Cerebellar nuclear complex (tissue), 1 donor: ENCODE measurements at places on chromosomes 6 and 20.

- no peak for DNase-seq
Observed at GRCh38 chr6:40788661-40789655, 201.8 kb upstream of the LRFN2 start.

GRCh38 chr6:15284743-15285142 lies 38.9 kb downstream of the JARID2 start:
- no peak for DNase-seq

DNA sequence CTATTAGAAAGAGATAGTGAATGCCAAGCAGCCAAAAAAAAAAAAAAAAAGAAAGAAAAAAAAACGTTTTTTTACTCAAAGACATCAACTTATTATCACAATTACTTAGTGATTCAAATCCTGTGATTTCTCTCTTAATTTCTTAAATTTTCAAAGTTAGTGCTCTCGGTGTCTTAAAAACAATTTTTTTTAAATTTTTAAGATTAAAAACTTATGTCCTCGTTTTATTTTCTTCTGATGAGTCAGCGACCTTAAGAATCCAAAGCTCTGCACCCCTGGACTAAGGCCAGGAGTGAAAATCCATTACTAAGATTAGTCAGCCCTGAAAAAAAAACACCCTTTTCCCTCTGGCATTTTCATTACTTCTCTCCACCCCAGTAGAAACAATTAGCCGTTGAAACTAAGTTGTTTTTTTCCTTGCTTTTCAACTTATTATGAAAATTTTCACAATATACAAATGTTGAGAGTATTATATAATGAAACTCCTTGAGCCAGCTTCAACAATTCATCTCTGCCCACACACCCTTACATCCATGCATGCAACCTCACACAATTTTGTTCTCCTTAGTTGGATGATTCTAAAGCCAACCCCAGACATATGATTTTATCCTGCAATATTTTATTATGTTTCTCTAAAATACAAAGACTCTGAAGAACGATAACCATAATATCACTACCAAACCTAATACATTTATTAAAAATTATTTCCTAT lies 85.6 kb upstream of the CARMIL1 start:
- no peak for DNase-seq

- no peak for DNase-seq
Observed at GRCh38 chr20:63969838-63970713, at the start of gene ZNF512B. TSS of gene ZNF512B (minus strand) at chr20:63969930. CDS start at chr20:63967950, 1,980 bp downstream.

DNA sequence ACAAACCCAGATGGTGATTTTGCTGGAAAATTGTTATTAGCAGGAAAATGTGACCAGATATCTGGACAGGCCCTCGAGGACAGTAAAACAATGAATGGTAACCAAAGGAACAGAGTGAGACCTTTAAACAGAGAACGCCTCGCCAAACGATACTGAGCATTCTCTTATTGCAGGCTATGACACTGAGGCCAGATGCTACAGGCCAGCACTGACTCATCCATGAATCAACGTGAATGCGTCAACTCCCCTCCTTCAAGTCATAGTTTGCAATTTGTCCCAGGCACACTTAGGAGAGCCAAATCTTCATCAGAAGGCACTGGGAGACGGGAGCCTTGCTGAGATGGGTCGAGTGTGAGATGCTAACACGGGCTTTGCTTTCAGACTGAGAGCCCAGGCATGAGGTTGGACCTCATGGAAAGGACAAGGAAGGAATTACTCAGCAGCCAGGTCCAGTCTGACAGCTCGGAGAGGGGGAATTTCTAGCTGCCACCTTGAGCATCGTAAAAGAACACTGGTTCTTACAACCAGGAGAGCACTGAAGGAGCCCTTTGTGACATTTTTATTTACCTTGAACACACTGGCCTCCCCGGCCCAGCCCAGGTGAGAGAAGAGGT lies 60.7 kb downstream of the BMP7 start:
- no peak for DNase-seq

GRCh38 chr6:85684133-85684808 lies 41.6 kb upstream of the SYNCRIP start:
- no peak for DNase-seq

DNA sequence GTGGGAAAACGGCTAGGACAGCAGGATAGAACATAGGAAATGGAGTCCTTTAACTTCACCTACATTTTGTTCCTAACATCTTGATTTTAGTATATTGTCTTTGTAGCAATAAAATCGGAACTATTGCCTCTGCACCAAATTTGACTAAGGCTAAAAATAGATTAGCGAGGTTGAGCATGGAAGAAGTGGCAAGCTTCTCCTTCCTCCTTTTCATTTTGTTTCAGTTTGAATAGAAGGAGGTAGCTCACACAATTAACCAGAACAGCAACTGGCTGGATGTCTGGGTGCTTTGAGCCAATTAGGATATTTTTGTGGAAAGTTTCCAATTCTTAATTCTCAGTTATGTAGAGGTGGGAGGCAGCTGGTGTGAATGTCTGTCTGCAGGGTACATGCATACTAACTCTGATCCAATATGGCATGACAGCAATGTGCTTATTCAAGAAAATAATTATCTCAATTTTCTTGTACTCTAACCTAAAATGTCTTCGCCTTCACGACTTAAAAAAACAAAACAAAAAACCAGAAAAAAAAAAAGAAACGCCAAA lies 3.1 kb upstream of the HECA start:
- no peak for DNase-seq

- DNase-seq, result no peak
Observed at GRCh38 chr6:53441035-53441493, 92.3 kb upstream of the ELOVL5 start.

DNA sequence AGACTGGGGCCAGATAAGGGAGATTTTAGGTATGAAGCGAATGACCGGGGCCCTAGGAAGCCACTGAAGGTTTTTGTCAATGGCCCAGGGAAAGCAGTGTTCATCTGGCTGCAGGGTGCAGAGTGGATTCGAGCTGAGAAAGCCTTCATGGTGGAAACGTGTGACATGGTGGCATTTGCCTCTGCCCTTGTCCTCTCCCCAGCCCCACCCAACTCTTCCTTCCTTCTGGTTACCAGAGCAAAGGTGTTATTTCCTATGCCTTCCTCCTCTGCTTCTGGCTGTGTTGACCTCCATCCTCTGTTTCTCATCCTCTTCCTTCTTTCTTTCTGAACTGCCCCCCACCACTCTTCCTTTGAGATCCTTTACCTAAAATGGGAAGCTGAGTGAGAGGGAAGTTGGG lies 195.1 kb upstream of the SUPT3H start:
- DNase-seq, result no peak

DNA sequence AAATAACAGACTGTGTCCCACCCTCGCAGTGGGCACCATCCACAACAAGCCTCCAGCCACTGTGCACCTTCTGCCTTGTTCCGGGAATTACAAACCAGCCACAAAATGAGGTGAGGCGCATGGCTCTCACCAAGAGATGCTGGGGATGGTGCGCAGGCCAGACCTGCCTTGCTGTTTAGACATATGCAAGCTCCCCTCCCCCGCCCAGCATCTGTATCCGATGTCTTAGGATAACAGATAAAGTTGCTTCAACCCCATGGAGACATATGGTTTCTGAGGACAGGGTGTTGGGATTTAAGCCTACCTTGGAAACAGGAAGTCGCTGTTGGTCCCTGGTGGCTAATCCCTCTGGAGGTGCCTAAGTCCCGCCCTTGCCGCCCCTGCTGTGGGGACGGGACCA lies 50.4 kb upstream of the MPC1 start:
- no peak for DNase-seq

DNA sequence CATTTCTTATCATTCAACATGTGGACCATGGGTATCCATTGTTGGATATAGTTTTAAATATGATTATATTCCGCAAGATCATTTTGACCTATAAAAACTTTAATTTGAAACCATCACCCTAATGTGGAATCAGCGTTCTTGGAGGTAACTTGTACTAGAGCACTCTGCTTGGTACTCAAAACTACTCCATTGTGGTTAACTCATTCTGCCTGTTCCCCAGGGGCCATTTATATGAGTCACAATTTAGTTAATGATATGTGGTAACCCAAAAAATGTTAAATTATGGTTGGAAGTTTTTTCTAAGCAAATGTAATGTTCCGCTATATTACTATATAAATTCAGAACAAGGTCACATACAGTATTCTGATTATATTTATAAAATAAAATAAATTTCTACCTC lies 109.3 kb downstream of the TRDN start:
- DNase-seq, result no peak

DNA sequence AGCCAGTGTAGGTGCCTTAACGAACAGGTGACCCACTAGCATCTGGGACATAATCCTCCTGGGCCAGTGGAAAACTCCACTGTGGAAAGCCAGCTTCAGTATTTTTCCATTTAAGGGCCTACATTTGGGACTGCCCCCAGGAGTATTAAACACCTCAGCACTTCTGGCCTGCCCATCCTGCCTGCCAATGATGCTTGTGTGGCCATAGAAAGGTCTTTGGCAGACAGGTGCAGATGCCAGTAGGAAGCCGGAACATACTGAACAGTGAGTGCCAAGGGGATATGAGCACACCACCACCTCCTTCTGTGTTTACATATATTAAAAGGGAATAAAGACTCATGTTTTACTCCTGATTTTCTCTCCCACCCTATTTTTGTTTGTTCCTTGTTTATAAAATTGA lies 19.9 kb downstream of the MCM8 start:
- peak; percentile 82 for DNase-seq

DNA sequence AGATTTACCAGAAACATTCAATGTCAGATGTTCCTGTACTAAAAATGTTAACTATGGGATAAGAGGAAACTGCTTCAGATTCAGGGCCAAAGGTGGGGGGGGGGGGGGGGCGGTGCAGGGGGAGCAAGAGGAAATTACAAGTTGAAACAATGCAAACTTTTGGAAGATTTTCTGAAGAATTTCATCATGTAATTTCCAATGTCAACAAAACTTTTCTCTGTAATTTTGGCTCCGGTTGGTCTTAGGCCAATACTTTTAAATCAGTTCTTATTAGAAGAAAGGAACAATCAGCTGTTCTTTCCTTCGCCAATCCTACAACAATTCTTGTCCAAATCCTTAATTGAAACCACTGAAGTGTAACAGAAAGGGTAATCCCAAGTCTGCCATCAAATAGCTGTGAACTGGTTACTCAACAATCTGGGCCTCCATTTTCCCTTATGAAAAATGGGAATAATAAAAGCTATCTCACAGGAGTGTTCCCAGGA lies 13.1 kb downstream of the UQCC1 start:
- no peak for DNase-seq
